ENCODE measurements at places on chromosomes 3 and 15.

GRCh38 chr15:80776420-80777045 is 2.6 kb upstream of the CEMIP start:
- peak; percentile 84 for DNase-seq

DNA sequence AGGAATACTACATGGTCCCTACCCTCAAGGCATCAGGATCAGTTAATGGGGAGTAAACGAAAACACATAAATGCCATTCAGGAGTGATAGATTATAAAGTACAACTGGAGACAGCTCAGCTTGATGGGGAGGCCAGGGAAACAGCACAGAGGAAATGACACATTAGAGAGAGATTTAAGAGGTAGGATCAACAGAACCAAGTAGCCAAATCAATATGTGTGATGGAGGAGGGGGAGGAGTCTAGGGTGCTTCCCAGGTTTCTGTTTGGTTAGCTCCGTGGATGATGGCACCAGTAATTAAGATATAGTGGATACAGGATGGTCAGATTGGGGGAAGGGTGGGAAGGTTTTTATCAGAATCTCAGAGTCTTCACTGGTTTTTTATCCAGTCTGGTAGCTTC is 229.5 kb upstream of the ROPN1 start:
- no peak for DNase-seq

DNA sequence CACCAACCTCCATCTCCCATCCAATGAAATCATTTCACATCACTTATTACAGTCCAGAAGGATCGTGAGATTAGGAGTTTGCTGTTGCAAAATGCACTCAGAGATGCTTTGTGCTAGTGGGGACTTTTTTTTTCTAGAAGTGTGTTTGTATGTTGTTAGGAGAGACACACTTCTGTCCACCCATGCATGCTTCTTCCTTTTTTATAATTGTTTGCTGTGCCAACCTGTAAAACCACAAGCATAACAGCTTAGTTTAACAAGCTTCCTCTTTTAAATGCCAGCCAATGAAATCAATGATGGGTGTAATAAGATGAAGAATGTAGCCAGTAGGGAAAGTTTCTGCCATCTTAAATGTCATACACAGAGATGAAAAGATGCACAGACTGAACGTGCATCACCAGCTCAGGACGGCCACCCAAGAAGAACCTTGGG is 305.6 kb upstream of the STT3B start:
- DNase-seq: no peak

DNA sequence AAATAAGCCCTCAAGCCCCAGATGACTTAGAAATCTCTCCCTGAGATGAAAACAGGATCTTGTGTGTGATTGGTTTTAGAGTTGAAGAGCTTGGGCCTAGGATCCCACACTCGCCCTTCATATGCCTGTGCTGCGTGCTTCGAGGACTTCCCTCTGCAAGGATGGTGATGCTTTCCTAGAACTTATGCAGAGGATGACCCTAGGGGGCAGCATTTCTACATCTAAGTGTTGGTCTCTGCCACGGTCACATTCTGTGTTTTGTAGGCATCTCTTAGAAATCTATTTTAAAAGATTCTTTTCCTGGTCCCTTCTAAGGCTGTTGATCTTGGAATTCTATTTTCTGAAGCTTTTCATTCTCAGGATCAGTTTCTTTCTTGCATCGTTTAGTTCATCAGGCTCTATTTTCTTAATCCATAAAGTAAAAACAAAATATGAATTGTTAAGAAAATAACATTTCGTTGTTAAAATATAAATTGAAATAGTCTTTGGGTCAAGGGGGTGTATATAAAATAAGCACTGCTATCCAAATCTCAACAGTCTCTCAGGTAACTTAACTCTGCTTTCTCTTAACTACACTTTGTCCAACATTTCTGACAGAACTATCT is 45.7 kb downstream of the WDR76 start:
- peak; percentile 40 for DNase-seq

DNA sequence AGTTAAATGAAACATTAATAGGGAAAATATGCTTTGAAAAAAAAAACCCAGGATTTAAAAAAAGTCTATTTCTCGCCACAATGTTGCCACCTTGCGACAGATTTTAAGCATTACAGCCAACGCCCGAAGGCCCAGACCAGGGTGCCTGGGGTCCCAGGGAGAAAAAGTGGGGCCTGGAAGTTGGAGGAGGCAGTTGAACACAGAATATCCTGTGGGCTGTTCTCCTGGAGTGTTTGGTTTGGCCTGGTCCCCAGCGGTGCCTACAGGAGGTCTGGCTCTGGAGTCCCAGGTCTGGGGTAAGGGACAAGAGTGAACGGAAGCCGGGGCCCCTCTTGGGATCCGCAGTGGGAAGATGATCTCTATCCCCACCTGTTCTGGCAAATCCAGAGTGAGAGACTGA is 3.4 kb downstream of the RNU6-1 start:
- peak; percentile 80 for DNase-seq

DNA sequence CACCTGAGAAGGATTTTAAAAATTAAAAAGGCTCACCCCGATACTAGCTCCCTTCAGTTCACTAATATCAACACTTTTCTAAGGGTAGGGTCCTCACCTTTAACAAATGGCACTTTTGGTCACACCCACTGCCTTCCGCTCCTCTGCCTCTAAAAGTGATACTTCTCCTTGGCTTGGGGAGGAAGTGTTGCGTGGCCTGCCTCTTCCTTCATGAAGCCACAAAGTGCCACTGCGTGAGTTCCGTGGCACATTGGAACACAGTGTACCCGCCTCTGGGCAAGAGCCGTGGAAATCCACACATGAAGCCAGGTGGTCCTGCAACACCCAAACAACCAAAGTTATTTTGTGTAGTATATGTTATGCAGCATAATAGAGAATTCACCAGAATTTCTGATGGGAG is 3.9 kb downstream of the B4GALT4 start:
- no peak for DNase-seq

GRCh38 chr3:152211655-152212054 is 57.1 kb upstream of the MBNL1 start:
- no peak for DNase-seq

DNA sequence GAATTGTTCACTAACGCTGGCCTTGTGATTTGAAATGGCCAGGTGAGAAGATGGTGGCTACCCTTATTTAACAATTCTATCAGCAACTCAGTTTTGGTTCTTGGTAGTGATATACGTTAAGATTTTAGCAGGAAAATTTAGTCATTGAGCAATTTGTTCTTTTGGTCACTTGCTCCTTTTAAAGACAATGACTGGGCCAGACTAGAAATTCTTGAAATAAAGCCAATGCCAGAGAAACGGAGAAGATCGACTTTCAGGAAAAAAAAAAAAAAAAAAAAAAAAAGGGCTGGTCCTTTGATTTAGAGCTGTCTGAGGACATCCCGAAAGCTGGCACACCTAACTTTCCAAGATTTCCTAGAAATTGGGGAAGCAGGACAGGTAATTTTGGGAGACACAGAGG is 178.5 kb downstream of the FNDC3B start:
- no peak for DNase-seq

GRCh38 chr3:58383904-58384303 is 49.7 kb downstream of the PDHB start:
- DNase-seq: no peak

DNA sequence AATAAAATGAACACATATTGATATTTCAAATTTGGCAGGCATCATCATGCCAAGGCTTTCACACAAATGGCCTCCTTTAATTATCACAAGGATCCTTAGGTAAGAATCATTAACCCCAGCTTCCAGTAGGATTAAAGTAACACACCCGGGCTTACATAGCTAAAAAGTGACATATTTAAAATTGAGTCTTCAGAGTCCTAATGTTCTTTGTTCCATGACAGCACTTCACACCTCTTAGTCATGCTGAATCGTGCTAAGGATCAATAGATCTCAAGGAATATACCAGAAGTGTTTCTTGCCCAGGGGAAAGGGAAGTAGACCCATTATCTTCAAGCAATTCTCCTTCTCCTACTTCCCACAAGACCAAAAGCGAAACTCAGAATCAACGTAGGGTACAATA is 76.6 kb upstream of the SOX2 start:
- DNase-seq: no peak

GRCh38 chr15:62492900-62493299 is 327.8 kb upstream of the C2CD4B start:
- no peak for DNase-seq

GRCh38 chr3:197003461-197004385 is 25.9 kb downstream of the MELTF start:
- no peak for DNase-seq

- DNase-seq: no peak
Measured at GRCh38 chr3:197761784-197762183, 12.1 kb downstream of the FYTTD1 start.

- peak; percentile 23 for DNase-seq
Measured at GRCh38 chr3:107598926-107599771, 76.4 kb downstream of the BBX start.

DNA sequence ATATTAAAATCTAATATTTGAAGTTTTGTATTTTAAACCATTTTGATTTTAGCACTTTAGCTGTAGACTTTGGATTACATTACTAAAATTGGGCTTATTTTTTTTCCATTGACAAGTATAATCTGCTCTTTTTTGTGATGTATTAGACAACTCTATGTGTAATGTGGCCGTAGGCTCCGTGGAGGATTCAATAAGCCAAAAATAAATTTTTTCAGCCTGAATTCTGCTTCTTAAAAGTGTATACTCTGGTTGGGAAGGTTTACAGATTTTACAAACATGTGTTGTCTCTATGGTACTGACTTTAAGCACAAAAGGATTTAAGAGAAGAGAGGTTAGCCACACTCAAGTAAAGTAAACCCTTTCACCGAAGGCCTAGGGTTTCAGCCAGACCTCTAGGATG is 110.8 kb downstream of the PLCL2 start:
- no peak for DNase-seq

DNA sequence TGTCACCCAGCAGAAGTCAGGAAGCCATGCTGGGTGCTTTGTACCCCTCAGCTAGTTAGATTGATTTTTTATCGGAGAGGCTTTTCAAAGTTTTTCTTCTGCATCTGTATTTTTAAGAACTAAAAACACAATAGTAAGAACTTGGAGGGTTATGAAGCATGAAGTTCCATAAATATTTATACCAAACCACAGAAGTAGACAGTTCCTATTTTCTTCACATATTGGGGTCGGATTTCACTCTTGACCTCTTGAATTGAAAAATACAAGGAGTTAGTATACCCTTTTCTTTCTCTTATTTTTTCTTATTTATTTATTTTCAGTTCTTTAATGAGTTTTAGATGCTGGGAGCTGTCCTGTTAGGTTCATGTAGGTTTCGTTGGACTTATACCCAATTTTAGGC is 35.1 kb downstream of the SLC25A26 start:
- no peak for DNase-seq

DNA sequence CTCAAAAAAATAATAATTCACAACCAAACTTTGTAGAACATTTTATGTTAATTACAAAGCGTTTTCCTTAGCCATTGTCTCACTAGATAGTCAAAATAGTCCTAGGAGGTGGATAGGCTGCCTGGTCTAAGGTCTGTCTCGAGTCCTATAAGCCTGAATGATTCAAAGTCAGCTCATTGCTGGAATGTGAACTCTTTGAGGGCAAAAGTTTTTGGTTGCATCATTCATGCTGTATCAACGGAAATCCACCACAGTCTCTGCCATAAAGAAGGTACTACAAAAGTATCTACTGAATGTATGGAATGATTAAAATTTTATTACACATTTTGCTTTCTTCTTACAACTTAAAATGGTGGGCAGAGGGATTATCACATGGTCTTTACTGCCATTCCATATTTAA is 387.3 kb upstream of the RARB start:
- DNase-seq: no peak

GRCh38 chr3:31170932-31171670 is 276.6 kb upstream of the GADL1 start:
- DNase-seq: no peak

- DNase-seq: no peak
Measured at GRCh38 chr3:13353936-13354542, 66.1 kb downstream of the NUP210 start.

- peak; percentile 22 for DNase-seq
Measured at GRCh38 chr15:52804526-52805081, 14.5 kb upstream of the ONECUT1 start.

- DNase-seq: no peak
Measured at GRCh38 chr3:73513260-73513659, 111.5 kb downstream of the PDZRN3 start.

GRCh38 chr3:188468662-188469061 is 314.7 kb downstream of the LPP start:
- DNase-seq: no peak

GRCh38 chr15:43214592-43215295 is 6.1 kb downstream of the EPB42 start:
- DNase-seq: no peak

DNA sequence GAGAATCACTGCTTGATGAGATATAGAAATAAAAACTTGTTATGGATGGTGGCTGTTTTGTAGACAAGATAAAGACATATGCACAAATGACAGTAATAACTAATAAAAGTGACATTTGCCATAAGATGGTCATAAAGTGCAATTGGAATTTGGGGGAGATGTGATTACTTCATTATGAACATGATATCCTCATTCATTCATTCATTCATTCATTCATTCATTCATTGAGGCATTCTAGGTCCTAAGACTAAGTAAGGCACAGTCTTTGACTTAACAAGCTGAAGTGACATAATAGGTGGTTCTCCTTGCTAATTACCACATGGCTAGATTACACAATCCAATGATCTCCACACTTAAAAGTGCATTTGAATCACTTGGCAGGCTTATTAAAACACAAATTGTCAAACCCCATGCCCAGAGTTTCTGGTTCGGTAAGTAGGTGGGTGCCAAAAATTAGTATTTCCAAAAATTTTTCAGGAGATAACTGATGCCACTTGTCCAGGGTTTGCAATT is 18.9 kb downstream of the RAP2B start:
- no peak for DNase-seq

GRCh38 chr3:174441588-174442301 is 417.4 kb upstream of the NAALADL2 start:
- no peak for DNase-seq

GRCh38 chr3:161175506-161175905 is 45.6 kb upstream of the NMD3 start:
- no peak for DNase-seq

GRCh38 chr3:105328338-105328730 is 38.4 kb upstream of the ALCAM start:
- no peak for DNase-seq

DNA sequence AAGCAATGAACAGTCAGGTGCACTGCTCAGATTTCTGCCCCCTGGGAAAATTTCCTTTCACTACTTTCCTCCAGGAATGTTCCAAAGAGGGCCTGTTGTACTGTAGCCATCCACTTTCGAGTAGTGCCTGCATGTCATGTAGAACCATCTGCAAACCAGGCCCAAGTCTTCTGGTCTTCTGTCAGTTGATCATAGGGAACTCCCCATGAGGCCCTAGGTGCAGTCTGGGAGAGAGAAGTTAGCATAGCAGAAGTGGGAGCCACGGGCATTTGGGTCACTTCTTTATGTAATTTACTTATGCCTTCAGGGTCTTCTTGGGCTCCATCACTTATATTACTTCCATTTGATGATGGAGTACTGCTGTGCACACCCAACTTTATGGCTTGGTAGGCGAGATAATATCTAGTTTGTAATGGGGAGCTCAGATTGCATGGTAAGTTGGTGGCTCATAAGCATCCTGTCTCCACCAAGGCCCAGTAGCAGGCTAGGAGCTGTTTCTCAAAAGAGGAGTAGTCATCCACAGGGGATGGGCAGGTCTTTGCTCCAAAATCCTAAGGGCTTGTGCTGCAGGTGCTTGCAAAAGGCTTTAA is 151.4 kb downstream of the NFKBIZ start:
- DNase-seq: no peak
